M059J (cell line): ENCODE measurements at places on chromosomes 6 and 20. TPM values are rescaled to one million over a fixed set of nuclear protein-coding genes. Genes with fewer than 3 reads are reported as not detected.

- peak; percentile 34 for DNase-seq
Observed at GRCh38 chr6:107712665-107713551, 111.2 kb downstream of the SCML4 start.

- DNase-seq: no peak
Observed at GRCh38 chr6:5472571-5472970, 211.3 kb downstream of the FARS2 start.

Gene RFX6
- not detected in 2 replicates for total RNA-seq

Gene MMP24
- total RNA-seq: 1.7 and 4.4 TPM in 2 replicates

DNA sequence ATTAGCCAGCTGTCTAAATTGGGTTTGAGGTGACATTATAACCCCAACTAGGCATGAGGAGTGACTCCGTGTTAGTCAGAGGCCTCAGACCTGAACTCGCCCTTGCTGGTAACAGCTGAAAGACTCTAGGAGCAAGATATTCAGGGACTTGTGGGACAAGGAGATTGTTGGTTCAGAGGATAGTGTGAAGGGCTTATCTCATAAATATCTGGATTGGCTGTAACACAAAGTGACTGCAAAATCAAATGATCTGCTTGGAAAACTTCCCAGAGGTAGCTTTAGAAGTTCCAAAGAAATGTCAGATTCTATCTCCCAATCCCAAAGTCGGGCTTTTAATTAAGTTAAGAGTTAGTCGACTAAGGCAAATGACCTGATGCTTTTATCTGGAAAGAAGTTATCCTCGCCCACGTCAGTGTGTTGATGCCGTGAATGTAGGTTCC lies 72.4 kb downstream of the TULP4 start:
- peak; percentile 81 for DNase-seq

- DNase-seq: no peak
Observed at GRCh38 chr20:25011261-25011660, 18.7 kb upstream of the APMAP start.

Gene FAM162B
- total RNA-seq: not detected in 2 replicates

GRCh38 chr6:38508894-38509293 lies 130.8 kb downstream of the BTBD9 start:
- DNase-seq: peak; percentile 67

GRCh38 chr6:70622461-70622860 lies 45.2 kb upstream of the SMAP1 start:
- peak; percentile 5 for DNase-seq

DNA sequence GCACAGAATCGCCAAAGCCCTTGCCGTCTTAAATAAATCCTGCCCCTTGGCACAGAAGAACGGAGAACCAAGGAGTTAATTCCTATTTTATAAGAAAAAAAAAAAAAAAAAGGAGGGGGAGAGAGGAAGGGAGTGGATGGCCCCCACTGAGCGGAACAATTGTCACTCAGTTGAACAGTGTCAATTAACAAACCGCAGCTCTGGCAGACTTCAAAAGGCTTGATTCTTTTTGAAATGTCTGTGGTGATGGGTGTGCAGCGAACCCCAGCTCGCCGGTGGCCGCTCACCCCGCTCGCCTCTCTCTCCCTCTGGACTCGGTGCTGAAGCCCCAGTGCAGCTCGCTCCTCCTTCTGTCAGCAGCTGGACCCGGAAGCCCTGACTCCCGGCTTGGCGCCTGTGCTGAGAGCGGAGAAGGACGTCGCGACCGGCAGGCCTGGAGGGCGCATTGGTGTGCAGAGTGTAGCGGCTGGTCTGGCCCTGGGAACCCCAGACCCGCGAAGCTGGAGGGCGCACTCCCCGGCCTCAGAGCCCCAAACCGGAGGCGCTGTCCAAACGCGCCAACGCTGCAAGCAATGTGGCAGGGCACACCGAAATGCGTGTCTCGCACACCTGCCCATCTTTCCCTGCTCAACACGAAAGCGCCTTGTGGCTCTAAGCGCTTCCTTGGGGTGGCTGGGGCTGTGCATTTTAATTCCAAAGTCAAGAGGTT lies 3.4 kb downstream of the LINC00237 start:
- DNase-seq: no peak

Gene BHLHE23
- not detected in 2 replicates for total RNA-seq

GRCh38 chr6:147194652-147195411 lies 9.4 kb upstream of the STXBP5 start:
- peak; percentile 19 for DNase-seq

Gene CPNE5
- 0.02 TPM in 1 of 2 replicates, not detected in the other for total RNA-seq

Gene AVP
- not detected in 2 replicates for total RNA-seq

GRCh38 chr6:82842721-82843120 lies 222.9 kb downstream of the UBE3D start:
- peak; percentile 98 for DNase-seq

Gene ATF6B
- total RNA-seq: 25.3 and 30.3 TPM in 2 replicates

DNA sequence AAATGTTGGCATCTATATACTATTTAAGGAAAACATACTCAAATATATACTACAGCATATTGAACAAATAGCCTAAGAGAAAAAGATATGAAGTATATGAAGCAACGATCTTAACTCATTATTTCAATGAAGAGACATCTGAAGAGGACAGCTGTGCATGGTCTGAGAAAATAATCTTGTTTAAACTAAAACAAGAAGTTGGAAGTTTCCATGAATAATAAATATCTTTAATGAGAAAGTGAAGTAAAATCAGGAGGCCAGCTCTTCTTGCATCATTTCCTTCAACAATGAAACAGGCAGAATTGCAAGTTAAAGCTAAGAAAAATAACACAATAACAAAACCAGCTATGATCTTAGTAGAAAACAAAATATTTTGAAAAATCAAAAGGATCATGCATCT lies 1265.4 kb upstream of the MAP3K7 start:
- no peak for DNase-seq
